ENCODE measurements at places on chromosomes 12 and 14. TPM values are rescaled to one million over a fixed set of nuclear protein-coding genes. Genes with fewer than 3 reads are reported as not detected.

GRCh38 chr14:76615331-76615730, 145.9 kb upstream of the VASH1 start:
- no peak for DNase-seq

DNA sequence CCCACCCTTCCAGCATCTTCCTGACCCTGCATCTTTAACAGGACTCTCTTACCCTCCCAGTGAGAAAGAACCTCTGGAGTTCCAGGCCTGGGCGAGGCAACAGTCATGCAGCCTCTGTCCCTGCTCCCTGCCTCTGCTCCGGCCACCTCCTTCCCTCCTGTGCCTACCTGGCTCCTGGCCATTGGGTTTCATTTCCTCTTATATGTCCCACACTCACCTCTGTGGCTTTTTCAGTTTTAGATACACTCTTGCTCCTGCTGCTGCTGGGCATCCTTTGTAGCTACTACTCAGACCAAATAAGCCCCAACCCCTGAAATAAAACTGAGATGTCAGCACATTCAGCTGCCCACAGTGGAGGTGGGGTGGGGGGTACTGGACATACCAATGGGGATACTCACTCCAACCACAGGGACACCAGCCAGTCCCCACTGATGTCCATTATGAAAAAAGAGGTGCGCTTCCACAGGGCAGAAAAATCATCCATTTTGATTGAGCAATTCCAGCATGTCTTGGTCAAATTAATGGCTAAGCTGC, 99.1 kb upstream of the NRXN3 start:
- no peak for DNase-seq

DNA sequence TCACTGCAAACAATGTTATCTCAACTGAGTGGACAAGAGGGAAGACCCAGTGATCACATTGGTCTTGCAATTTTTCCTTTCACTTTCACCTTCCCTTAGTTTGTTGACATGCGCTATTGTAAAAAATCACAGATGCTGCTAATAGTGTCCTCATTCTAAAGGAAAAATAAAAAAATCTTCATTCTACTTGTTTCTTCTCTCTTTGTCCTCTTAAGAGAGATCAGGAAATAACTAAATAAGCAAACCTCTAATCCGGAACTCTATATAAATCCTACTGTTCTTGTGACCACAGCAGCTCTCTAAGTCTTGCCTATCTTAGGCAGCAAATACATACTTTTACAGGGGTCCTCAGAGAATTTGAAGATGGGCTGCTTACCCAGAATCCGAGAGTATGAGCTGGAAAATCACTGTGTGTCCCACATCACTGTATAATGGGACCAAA, 257.7 kb downstream of the NAV3 start:
- no peak for DNase-seq

- no peak for DNase-seq
These were observed 9.8 kb upstream of the SERPINA5 start for GRCh38 chr14:94571395-94571794.

- no peak for DNase-seq
These were observed 8.7 kb downstream of the TCTN1 start for GRCh38 chr12:110622582-110622981.

Gene TSPAN11
- 4.7 TPM for total RNA-seq

Gene MYRFL
- total RNA-seq: 0.13 TPM

Gene ESR2
- 0.14 TPM for total RNA-seq

Gene NPFF
- total RNA-seq: 3.0 TPM

Gene CD163L1
- 4.2 TPM for total RNA-seq
